ENCODE measurements at places on chromosomes 12 and 14.

- DNase-seq, result no peak
Observed at GRCh38 chr12:42482041-42482747, 107.4 kb downstream of the PRICKLE1 start.

GRCh38 chr14:102690509-102691286, 86.6 kb upstream of the TRAF3 start:
- no peak for DNase-seq

GRCh38 chr14:40386433-40386832, 954.2 kb upstream of the FBXO33 start:
- no peak for DNase-seq

DNA sequence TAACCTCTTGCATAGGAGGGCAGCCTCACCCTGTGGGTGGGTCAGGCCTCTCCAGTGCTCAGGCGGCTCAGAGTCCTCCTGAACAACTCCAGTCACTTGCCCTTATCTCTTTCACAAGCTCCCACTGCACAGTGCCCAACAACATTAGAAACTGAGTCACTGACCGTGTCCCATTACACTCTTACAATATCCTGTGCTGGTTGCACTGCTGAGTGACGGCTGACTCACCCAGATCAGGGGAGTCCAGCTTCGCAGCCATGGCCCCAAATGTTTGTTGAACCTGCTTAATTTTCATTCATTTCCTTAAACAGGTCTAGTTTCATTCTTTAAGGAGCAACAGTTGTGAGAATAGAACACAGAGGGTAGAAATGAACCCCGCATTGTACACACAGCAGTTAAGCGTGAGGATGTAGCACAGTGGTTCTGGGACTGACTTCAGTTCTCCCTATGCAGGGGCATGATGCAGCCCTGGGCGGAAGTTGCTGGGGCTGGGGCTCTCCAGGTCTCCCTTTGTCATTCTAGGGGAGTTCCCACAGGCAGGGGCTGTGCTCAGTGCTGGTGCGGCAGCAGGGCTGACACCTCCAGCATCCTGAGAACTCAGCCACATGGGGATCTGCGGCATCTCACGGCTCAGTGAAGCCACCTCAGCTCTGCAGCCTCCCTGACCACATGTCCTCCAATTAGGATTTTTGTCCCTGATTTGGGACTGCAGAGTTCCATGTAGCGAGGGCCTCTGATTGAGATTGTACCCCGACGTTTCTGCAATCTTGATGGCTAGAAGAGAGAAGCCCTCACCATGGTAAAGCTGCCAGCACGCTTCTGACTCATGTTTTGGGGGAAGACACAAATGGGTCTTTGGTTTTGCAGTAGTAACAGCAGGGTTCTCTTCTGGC, 16.1 kb downstream of the GPR68 start:
- DNase-seq, result no peak

DNA sequence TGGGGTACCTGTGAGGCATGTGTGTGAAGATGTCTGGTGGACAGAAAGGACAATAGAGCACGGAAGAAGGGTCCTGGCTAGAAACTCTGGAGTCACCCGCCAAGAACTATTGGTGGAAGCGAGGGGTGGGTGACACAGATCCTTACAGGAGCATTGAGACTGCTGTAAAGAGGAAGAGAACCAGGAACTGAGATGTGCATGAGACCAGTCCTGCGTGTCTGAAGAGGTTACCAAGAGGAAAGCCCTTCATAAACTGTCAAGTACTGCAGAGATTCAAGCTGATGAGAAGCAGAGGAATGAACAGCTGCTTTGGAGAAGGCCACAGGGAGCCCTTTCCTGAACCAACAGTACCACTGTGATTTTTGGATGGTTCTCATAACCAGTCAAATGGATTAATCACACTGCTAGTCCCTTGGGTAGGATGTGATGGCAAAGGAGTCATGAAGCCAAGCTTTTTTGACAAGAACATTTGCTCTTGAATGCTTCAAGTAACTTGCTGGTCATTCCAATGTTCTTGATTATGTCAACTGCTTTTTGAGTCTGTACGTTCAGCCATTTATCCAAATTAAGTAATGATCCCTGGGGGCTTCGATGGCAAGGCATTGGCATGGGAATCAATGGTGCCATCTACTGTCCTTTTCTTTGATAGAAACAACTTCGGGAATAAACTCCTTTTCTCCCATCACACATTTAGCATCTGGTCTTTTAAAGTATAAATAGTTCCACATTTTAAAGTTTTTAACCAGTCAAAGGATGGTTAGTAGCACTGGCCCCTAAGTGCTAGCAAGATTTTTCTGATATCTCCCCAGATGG, 42.9 kb downstream of the GPR135 start:
- no peak for DNase-seq

- no peak for DNase-seq
Observed at GRCh38 chr14:95346266-95346665, 26.6 kb upstream of the CLMN start.

DNA sequence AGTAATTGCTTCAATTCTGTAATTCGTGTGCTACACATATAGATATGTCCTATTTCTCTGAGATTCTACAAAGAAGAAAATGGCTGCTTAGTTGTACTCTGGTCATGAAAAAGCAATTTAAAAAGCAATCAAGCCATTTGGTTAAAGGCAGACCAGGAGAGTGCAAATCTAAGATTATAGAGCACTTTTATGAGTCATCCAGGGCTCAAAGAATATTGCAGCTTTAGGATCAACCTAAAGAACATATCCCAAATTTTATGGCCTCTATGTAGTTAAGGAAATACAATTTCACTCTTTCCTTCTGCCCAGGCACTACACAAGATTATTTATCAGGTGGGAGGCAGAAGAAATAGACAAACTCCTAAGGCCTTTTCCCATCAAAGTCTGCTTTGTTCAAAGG, 332.8 kb downstream of the SEC23A start:
- no peak for DNase-seq

DNA sequence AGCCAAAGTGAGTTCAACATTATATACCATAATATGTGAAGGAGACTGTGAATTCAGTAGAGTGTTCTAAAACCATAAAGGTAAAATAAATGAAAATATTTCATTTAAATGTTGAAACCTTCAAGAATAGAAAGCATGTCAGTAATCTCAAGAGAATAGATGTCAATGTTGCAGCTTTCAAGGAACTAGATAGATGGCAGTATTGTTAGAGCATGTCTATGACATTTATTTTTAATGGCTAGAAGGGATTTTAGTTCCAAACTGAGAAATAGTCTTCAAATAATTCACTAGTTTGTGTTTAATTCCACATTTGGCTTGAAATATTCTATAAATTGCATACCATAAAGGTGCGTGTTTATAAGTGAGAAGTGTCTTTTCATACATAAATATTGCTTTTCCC, 326.5 kb downstream of the FLRT2 start:
- DNase-seq, result no peak

- DNase-seq, result no peak
Observed at GRCh38 chr12:3741882-3742672, 10.8 kb downstream of the CRACR2A start.

DNA sequence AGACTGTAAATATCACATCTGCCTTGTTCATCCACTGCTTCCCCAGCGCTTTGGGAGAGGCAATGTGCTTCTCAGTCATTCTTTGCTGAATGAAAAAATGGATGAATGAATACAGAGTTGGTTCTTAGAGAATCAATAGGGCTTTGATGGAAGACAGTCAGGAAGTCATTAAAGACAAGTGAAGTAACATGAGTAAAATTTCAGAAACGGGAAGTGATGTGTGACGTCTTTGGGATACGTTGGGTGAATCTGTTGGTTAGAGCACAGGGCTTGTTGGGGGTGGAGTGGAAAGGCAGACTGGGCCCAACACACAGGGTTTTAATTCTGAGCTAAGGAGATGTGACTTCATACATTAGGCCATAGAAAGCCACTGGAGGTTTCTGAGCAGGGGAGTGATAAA, 39.0 kb upstream of the NRXN3 start:
- DNase-seq, result no peak

DNA sequence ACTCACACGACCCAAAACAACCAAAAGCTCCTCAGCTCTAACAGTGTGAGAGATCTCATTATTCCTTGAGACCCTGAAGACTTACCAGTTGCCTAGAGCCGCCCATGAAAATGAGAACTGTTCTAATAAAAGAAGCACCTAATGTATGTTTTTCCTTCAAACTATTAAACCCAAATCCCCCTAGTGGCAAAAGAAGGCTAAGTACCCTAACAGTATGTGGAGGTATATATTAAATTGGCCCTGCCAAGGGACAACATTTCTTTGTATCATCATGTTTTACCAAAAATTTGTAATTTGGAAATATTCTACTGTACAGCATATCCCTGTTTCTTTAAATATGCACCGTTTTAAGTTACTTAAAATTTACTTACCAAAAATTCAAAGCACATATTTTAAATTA, 38.0 kb upstream of the PPFIA2 start:
- DNase-seq, result no peak

- DNase-seq, result no peak
Observed at GRCh38 chr12:40616383-40616915, 75.8 kb upstream of the CNTN1 start.
